ENCODE measurements at places on chromosomes 11 and 22. TPM values are rescaled to one million over a fixed set of nuclear protein-coding genes. Genes with fewer than 3 reads are reported as not detected.

The EHF gene
- not detected for polyA plus RNA-seq

The OR8J1 gene
- not detected for polyA plus RNA-seq

The MS4A3 gene
- not detected for polyA plus RNA-seq

The TCN2 gene
- polyA plus RNA-seq = not detected

The APOA4 gene
- not detected for polyA plus RNA-seq

The PRR33 gene
- not detected for polyA plus RNA-seq

The CRYBA4 gene
- not detected for polyA plus RNA-seq

The PTPRJ gene
- polyA plus RNA-seq = 12.0 TPM

The BTBD18 gene
- 1.6 TPM for polyA plus RNA-seq

The TYR gene
- not detected for polyA plus RNA-seq

Data from naive B cell (primary cell).